ENCODE measurements at places on chromosomes 11 and 22.

DNA sequence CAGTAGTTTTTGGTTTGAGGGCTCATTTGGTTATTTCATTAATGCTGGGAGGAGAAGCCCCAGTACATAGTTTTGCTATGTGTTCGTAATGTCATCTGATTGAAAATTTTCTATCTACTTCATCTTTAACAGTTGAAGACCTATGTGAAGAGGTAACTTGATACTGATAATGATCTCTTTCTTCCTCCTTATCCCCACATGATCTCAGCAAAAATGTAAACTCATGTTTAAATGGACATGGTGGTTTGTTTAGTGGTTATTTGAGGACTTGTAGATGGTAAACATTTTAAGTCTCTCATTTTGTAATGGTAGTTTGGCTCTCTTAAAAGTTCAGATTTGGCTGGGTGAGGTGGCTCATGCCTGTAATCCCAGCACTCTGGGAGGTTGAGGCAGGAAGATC, 53.7 kb upstream of the SPTBN2 start:
- no peak for DNase-seq

GRCh38 chr22:27372969-27373670, 428.4 kb downstream of the MN1 start:
- DNase-seq, result no peak

DNA sequence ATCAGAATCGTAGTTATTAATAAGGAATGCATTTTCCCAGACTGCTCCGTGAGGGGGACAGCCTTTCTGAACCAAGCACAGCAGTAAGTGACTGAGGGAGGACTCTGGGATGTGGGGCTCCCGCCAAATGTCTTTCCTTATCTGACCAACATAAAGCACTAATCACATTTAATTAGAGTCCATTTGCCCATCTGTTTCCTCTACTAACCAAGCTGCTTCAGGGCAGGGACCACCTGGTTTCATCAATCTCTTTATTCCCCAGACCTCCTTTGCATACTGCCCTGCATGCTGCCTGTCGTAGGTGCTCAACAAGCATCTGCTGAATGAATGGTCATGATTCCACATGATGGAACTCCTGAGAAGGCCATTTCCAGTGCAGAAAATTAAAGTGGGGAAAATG, 29.4 kb downstream of the SMCO4 start:
- no peak for DNase-seq

DNA sequence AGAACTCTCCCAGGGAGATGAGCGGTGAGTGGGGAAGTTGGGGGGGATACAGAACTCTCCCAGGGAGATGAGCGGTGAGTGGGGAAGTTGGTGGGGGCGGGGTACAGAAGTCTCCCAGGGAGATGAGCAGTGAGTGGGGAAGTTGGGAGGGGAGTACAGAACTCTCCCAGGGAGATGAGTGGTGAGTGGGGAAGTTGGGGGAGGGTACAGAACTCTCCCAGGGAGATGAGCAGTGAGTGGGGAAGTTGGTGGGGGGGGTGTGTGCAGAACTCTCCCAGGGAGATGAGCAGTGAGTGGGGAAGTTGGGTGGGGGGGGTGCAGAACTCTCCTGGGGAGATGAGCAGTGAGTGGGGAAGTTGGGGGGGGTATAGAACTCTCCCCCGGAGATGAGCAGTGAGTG, 186.5 kb downstream of the SHANK2 start:
- no peak for DNase-seq

DNA sequence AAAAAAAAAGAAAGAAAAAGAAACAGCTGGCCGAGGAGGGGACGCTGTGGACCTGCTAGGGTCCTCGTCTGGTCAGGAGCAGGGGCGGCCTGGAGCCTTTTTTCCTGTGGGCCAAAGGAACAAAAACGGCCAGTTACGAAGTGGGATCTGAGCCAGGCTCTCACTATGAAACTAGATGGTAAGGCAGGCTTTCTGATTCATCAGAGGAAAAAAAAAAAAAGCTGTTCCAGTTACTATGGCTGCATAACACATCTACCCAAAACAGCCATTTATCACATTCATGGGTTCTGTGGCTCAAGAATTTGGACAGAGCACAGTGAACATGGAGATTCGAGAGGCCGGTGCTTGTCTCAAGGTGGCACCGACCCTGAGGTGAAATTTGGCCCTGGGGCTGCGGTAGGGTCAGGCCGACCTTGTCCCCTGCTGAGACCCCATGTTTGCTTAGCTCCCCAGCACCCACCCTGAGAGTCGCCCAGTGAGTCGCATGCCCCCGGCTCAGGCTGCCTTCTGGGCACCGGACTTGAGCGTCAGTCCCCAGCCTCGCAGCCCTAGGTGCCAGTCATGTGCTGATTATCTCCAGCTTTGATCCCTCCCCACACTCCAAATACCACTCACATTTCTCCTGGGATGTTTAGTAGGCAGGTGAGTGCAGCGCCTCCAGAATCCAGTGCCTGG, 34.2 kb downstream of the MRGPRD start:
- no peak for DNase-seq

GRCh38 chr22:49601614-49602321, 225.9 kb downstream of the BRD1 start:
- no peak for DNase-seq

DNA sequence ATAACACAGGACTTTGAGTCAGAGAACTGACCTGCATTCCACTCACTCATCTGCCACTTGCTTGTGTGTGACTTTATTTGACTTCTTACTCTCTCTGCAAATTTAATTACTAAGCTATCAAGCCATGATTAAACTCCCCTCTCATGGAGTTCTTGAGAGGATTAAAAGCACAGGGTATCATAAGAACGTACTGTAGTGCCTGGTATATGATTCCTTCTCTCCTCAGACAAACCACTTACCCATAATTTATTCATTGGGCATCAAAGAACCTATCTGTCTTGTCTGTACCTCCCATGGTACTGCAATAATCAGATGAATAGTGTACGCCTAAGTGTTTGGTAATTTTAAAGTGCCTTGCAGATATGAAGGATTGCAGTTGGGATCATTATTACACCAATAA, 130.6 kb upstream of the UBASH3B start:
- DNase-seq, result no peak

DNA sequence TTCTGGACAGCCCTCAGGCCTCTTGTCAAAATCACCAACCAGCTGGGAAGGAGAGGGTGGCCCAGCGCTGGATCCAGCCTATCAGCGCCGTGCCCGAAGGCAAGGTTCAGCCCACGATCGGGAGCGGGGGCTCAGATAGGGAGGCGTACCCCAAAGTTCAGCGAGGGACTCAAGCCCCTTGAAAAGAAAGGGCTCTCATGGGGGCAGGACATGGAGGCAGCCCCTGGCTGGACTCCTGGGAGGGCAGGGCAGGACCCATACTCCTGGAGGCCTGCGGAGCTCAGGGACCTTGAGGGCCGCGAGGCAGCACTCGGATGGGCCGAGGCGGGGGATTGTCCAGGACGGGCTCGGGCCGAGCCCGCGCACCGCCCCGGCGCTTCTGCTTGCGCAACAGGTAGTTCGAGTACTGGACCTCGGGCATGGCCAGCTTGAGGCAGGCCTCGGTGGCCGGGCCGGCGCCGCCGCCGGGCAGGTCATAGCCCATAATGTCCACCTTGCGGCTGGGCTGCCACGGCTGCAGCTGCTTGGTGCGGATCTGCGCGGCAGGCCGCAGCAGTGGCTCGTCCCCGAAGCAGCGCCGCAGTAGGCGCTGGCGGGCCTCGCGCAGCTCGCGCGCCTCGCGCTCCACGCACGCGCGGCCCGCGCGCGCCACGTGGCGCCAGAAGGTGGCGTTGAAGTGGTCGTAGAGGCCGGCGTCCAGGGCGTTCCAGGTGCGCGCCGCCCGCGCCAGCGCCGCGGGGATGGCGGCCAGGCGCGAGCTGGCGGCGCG, 6.5 kb downstream of the GAL3ST3 start:
- DNase-seq, result no peak

DNA sequence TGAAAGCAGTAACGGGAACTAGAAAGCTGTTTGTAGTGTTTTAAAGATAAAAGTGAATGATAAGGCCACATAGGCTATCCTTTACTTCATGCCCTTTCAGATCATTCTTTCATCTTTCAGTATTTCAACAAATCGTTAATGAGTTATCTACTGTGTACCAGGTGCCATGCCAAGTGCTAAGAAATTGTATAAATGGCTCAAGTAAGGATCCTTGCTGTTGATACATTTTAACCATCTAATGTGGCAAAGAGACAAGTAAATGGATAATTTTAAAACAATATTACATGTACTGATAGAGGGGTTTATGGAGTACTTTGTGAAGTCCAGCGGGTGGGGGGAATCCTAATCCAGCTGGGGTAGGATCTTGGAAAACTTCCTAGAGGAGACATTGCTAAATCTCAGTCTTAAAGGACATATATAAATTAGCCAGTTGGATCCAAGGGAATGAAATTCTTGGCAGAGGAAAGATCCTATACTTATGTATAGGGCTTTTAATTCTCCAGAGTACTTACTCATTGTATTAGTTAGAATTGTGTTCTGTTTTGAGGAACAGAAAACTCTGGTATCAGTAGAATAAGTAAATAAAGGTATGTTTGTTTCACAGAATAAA, 119.4 kb downstream of the TRIM44 start:
- no peak for DNase-seq

DNA sequence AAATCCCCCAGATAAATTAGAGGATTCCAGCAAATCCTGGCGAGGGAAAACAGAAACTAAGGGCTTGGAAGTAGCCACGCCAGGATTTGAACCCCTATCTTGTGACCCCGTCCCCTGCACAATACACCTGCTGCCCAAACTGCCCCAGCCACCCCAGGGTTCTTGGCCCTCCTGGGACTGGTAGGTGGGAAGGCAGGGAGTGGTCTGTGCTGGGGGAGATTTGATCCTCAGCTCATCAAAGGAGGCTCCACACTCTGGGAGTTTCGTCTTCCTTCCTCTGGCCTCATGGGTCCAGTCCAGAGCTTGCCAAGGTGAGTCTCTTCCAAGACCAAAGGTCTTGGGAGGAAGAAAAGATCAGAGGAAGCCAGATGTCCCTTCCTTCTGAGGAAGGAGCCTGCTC, 4.5 kb upstream of the CHST1 start:
- DNase-seq, result no peak

- no peak for DNase-seq
These were observed 37.4 kb downstream of the FBLN1 start for GRCh38 chr22:45540122-45540521.

DNA sequence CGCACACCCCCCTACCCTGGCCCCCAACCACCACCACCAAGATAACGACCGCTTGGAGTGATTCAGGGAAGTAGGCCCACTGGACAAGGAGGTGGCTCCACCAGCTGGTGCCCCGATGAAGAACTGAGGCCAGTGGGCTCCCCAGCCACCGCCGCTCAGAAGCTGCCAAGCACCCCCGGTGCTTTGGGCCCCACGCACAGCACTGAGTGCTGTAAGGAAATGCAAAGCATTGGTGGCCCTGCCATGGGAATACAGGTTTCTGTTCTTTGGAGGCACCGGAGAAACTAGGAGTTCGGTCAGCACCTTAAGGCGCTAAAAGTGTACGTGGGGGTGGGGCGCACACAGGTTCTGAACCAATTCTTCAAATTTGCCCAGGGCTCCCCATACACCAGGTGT, 664 bp upstream of the PRSS23 start:
- no peak for DNase-seq

DNA sequence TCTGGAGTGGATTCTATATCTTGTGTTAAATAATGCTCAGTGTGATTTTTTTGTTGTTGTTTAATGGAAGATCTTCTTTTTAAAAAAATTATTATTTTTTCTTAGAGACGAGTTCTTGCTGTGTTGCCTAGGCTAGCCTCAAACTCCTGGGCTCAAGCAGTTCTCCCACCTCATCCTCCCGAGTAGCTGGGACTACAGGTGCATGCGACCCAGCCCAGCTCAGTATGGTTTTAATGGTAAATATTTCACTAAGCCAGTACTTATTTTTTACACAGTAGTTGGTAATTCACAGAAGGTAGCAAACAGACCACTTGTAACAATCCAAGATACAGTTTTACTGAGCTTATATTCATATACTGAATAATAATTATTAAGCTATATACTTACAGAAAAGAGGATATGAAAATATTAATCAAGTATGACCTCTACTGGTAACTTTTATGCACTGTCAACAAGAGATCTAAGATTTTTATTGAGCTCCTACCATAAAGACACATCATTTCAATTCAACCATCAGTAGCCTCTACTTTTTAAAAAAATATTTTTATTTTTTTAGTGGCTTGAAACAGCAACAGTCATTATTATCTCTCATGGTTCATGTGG, 6.1 kb upstream of the CD59 start:
- DNase-seq, result no peak

GRCh38 chr11:73565804-73566203, 32.1 kb downstream of the FAM168A start:
- no peak for DNase-seq

GRCh38 chr22:21031545-21032036, 770 bp downstream of the SLC7A4 start:
- DNase-seq, result no peak

GRCh38 chr22:41976070-41976901, 7.0 kb downstream of the SEPTIN3 start:
- no peak for DNase-seq

DNA sequence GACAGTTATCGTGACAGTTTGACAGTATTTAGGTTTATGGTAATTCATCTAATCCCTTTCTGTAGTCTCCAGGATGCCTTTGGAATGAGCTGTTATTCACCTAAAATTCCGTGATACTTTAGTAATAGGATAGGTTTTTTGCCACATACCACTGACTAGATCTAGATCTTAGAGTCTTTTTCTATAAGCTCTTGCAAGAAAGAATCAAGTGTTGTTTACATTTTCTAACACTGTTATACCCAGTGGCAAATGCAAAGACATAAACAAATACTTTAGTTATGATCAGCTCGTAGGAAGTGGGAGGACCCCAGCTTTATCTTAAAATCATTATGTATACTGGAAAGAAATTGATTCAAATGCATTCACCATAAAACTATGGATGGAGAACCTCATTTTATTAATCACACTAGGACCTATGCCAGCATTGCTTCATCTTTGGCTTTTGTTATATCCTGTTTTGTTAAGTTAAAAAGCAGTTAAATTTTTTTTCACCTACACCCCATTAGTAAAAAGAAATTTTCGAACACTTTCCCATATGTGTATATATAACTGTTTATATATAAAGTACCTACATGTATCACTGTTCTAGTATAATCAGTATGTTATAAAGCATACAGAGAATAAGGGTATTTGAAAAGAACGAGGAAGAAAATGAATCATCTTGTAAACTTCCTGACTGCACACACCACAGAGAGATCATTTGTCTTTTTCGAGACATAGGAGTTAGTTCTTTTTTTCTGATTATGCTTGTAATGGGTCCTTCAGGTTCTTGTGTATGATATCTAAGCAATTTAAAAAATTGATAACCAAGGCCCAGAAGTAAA, 60.9 kb downstream of the PDHX start:
- DNase-seq, result no peak

DNA sequence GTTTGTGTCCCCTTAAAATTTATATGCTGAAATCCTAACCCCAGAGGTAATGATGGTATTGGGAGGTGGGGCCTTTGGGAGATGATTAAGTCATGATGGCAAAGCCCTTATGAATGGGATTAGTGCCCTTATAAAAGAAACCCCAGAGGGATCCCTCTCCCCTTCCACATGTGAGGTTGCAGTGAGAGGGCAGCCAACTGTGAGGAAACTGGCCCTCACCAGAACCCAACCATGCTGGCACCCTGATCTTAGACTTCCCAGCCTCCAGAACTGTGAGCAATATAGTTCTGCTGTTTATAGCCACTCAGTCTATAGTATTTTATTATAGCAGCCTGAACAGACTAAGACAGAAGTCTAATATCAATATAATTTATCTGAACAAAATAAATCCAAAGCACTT, 27.1 kb upstream of the RRAS2 start:
- no peak for DNase-seq

All from stimulated activated CD4-positive, alpha-beta T cell treated with anti-CD3 and anti-CD28 coated beads, Interleukin-15, amount 100 ng/mL, for 1 hour (primary cell).